ENCODE measurements at places on chromosomes 11 and 22.

- DNase-seq: no peak
Observed at GRCh38 chr11:2421226-2421994, 20.9 kb downstream of the TSSC4 start.

DNA sequence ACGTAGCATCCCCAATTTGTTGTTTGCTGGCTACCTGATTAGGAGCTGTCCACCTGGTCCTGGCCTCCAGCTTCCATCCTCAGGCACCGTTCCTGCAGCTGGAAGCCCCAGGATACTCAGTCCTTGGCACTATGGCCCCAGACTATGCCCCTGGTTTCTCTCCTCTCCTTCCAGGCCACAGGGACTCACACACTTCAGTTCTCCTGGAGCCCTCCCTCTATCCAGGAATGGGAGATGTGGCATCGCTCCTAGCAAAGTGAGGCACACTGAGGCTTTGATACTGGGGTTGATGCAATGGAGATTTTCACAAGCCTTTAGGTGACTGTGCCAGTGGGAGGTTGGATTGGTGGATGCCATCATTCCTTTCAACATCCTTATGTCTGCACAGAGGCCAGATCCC, 142.8 kb upstream of the B3GAT1 start:
- DNase-seq: peak; percentile 7

GRCh38 chr11:45267652-45268299, 18.4 kb downstream of the SYT13 start:
- DNase-seq: no peak

- DNase-seq: no peak
Observed at GRCh38 chr11:47062736-47063135, 113.9 kb downstream of the ARFGAP2 start.

DNA sequence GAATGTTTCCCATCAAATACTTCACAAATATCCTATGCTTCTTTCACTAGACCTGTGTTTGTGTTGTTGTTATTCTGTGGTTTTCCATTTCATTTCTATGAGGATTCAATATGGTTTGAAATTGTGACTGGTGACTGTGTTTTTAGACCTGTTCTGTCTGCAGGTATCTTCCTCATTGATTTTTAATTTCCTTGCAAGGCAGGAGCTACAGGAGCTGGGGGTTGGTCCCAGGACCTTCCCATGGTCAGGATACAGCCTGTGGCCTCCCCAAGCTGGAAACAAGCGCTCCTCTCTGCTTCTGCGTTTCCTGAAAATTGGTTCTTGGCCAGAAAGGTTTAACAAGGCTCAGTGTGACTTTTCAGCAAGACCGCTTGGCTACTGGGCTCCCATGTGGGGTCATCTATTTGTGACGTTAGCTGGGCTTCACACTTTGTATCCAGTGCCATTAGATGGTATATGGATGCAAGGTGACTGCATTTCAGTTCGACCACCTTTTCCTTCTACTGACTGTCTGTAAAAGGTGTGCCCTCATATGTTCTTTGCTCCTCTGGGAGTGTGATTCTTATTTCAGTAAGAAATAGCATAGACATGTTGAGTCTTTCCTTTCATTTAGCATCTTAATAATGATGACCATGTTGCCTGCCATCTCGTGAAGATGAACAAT, 21.5 kb downstream of the IGLL5 start:
- no peak for DNase-seq

GRCh38 chr11:96311120-96311568, 31.9 kb downstream of the MAML2 start:
- DNase-seq: no peak

DNA sequence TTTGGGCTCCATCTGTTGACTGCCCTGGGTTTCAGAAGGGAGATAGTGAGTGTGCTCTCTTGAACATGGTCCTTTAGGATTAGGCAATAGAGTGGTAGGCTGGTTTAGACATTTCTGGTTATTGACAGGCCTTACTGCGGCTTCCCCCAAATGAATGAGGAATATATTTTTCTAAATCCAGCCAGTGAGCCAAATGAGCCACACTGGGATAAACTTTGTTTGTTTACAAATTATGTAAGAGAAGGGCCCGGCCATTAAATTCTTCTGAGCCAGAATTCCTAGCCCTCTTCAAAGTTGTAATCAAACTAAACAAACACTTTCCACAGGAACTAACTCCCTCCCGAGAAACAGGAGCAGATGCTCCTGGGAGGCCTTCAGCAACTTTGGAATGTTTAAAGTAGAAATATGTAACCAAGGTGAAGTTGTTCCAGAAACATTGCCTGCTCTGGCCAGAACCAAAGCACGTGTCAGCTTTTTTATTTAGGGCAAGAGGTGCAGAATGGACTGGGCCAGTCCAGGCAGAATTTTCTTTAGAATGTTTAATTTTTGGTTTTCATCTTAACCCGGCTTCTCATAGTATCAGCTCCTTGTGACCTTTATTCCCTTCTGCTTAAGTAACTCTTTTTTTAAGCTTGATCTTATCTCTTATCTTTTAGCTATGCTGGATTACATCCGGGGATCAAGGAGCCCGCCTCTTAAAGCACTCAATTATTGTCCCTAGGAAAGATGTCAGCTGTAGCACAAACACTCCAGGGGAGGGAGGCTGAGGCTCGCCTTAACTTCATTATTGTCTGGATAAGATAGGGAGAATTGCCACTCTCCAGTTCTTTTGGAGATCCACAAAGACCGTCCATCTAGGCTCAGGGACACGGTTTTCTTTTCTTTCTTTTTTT, 28.7 kb downstream of the ZNRF3 start:
- DNase-seq: no peak

- DNase-seq: no peak
Observed at GRCh38 chr11:4881860-4882500, at the start of gene OR51T1. TSS of gene OR51T1 (plus strand) at chr11:4881900. CDS start at chr11:4881900, 0 bp downstream.

DNA sequence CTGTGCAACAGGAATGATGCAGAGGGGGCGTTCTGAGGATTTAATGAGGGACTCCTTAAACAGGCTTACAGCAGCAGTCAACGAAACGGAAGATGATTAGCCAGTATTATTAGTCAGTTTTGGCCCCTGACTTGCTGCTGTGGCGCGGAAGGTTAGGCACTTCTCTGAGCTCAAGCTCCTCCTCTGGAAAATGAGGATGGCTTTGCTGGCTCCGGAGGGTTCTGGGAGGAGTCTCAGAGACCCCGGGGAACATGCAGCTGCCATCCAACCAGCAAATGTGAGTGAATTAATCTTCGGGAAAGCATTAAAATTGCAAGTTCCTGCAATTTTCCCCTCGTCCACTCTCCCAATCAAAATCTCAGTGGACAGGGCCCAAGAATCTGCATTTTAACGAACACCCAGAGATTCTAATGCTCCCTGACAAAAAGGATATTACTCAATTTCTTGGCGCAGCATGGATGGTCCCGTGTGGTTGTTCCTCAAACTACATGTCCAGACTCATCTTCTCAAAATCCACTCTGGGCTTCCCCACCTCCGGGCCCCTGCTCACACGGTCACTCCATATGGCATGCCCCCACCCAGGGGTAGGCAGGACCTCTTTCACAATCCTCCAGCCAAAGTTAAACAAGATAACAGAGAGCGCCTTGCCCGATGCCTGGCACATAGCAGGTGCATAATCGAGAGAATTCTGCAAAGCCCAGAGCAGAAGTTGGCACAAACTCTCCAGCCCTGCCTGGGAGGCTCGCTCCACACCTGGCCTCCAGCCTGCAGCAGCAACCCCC, 6.4 kb downstream of the ELFN2 start:
- DNase-seq: no peak

DNA sequence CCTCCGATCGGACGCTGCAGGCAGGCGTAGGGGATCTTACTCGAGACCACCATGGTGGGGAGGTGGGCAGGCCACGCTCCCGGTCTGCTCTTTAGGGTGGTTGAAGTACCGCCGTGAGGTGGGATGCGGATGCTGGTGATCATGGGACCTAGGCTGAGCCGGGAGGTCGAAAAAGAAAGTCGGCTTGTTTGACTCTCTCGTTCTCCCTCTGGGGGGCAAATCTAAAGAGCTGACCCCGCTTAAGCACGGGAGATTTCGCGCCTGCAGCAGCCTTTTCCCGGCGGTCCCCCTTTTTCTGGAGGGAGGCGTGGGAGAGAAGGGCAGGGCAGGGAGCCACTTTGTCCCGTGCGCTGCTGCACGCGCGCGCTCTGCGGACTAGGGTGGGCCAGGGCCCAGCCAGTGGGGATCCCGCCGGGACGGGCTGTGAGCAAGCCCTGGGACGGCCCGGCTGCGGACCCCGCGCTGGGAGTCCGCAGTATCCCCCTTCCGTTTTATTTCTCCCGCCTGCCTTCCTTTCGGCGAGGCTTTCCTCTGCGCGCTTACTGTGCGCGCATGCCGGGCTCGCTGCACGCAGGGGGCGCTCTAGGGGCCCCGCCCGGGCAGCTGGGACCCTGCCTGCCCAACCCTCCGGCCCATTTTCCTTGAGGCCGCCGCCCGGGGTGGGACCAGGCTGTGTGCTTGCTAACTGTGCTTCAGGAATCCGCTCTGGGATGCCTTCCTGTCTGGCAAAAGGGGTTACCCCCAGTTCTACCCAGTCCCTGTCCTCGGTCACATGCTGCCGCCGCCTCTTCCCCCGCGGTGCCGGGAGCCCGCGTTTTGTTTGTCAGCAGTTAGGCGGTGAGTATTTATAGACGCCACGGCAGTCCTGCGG, 81.0 kb downstream of the PRR5L start:
- DNase-seq: peak; percentile 81

DNA sequence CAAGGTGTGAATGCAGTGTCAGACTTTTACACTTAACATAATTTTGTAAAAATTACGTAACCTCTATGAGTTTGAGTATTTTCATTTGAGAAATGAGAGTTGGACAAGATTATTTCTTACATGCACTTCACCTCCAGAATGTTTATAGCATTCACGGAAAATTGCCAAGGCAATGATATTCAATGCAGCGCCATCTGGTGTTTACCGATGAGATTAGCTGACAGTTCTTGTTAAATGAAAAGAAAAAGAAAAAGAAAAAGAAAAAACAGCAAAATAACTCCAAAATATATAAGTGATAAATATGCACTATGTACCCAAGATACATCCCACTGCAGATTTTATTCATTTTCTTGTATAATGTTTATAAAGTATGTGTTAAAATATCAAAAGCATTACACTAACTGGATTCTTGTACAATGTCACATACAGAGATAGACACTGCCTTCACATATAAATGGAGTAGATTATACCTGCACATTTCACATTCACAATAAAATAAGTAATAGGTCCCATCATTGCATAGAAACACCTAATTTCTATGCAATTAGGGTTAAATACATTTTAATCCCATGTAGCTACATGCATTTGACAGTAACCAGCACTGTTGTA, 976.3 kb upstream of the FAT3 start:
- no peak for DNase-seq

GRCh38 chr11:67544616-67545242, 21.5 kb upstream of the CABP2 start:
- no peak for DNase-seq

DNA sequence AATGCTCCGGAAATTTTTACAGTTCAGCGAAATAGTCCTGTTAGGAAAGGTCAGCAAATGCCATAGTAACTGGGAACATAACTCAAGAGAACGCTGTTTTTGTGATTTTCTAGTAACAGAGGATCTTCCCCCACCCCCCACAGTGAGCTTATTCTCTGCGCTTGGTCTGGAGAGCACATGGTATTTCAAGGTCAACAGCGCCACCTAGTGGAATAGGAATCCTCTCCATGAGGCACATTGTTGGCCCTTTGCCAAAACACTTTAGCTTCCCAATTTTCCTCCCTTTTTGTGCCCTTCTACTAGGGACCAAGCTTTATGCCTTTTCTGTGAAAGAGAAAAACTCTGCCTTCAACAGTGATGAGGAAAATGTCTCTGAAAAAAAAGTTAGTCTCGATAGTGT, 13.2 kb upstream of the OR4C12 start:
- DNase-seq: peak; percentile 30

GRCh38 chr11:132744771-132745170, 787.5 kb downstream of the OPCML start:
- DNase-seq: no peak

DNA sequence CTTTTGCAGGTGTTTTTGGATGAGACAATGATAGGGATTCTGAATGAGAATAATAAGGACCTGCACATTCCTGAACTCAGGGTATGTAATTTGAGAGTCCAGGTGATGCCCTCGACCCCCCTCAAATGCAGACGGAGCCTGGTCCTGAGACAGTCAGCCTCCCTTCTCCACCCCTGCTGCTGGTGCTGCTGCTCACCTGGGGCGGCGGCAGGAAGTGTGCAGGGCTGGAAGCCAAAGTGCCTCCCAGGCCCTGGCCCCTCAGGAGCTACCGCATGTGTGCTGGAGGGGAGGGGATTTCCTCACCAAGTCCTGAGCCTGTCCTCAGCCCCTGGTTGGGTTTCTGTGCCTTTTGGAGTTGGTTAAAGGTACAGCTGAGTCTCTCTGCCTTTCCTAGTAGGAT, 19.0 kb upstream of the GLB1L2 start:
- DNase-seq: no peak

DNA sequence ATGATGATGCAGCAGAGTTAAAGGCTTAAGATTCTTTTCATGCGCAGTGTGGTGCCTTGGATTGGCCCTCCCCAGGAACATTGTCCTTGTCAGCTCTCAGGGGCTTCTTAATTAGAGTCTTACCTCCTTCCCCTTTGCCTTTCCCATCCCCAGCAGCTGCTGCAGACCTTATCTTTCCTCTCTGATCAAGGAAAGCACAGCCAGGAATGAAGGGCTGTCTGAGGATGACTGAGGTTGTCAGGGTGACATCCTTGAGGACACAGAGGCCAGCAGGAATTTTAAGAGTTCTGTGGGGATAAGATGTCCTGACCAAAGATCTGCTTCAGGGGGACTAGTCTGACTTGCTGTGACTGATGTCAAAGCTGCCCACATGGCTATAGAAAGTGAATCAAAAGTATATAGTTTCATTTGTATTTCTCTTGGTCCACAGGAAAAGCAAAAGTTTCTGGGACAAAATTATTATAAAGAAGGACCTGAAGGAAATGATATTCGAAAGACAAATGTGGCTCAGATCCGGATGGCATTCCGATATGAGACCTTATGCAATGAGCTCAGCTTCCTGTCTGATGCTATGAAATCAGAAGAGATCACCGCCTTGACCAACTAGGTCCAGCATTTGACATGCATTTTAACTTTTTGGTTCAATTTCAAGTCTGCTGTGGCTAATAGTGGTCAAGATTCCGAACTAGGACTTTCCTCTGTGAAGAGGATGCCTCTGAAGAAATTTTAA, 35.5 kb downstream of the RNF141 start:
- no peak for DNase-seq

DNA sequence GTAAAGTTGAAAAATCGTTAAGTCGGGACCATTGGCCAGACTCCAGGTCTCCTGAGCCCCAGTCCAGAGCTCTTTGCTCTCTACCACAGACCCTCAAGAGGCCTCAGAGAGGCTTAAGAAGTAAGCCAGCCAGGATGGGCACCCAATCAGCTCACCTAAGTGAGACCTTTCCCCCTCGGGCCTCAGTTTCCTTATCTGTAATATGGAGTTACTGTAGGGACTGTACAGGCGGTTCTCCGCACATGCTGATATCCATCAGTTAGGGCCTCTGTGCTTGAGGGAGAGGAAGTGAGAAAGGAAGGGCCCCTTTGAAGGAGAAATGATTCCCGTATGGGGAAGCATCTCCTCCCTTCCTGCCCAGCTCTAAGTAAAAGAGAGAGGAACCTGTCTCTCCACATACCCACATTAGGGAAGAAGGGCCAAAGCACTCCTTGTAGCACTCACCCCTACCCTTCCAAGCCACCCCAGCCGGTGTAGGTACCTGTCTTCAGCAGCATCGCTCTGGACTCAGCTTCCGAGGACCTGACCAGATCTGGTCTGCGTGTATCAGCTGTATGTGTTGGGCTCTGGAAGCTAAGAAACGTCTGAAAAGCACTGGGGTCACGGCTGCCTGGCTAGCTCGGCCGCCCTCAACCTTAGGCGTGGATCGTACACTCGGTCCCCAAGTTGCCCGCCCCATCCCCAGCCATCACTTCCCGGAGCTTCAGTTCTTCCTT, 653 bp downstream of the NAGA start:
- DNase-seq: no peak

Measured in activated CD4-positive, alpha-beta memory T cell treated with anti-CD3 and anti-CD28 coated beads, Interleukin-2, amount 10 ng/mL, durations not matched to agents 7 days and 5 days (primary cell).